NCI-H345 (cell line): ENCODE measurements at places on chromosomes 1 and 21.
A peak's percentile ranks its signal among the peaks of the same experiment; 100 is the strongest.

DNA sequence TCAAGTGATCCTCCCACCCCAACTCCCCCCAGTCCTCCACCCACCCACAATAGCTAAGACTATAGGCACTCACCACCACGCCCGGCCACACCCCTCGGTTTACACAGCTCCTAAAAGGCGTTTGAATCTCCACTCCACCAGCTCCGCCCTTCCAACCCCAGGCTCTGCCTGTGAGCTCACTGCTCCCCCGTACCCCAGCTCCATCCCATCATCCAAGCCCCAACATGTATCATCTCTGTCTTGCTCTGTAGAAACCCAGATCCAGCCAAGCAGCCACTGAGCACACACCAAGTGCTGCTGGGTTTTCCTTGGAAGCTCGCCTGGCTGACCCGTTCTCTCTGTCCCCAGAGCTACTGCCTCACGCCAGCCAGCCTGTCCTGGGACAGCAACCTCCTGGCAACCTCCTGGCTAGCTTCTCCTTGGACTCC, 12.0 kb upstream of the S100A2 start:
- no peak for DNase-seq

- no peak for DNase-seq
These were observed 5.7 kb downstream of the ZBTB40 start for GRCh38 chr1:22457345-22457744.

GRCh38 chr1:98496256-98496995, 165.1 kb upstream of the SNX7 start:
- DNase-seq = no peak

- DNase-seq = no peak
These were observed 807.1 kb downstream of the USP25 start for GRCh38 chr21:16536643-16537434.

DNA sequence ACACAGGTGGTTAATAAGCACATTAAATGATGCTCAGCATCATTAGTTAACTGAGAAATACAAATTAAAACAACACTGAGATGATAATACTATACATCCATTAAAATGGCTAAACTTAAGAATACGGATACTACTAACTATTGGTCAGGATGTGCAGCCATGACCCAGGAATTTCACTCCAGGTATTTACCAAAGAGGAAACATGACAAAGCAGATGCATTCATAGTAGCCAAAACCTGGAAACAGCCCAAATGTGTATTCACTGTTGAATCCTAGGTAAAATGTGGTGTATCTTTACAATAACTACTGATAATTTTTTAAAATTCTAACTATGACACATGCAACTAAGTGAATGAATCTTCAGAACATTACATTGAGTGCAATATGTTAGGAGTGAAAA, 73.0 kb downstream of the PTPRC start:
- DNase-seq = no peak

DNA sequence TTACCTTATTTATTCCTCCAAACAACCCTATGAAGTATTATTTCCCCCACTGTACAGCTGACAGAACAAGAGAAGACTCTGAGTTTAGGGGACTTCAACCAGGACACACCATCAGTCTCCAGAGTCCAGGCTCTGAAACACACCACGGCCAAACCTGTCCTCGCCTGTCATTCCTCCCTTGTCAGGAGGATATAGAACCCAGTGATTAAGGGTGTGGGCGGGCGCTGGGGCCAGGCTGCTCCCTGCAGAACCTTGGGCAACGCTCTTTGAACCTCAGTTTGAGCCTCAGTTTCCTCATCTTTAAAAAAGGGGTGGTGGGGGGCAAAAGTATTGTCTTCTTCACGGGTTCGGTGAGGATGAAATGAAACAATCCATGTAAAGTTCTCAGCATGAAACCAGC, 9.4 kb upstream of the CEP85 start:
- no peak for DNase-seq

- DNase-seq = no peak
These were observed 38.3 kb downstream of the CAMSAP2 start for GRCh38 chr1:200776949-200777348.

- no peak for DNase-seq
These were observed 40.5 kb downstream of the MAP3K7CL start for GRCh38 chr21:29170944-29171343.

DNA sequence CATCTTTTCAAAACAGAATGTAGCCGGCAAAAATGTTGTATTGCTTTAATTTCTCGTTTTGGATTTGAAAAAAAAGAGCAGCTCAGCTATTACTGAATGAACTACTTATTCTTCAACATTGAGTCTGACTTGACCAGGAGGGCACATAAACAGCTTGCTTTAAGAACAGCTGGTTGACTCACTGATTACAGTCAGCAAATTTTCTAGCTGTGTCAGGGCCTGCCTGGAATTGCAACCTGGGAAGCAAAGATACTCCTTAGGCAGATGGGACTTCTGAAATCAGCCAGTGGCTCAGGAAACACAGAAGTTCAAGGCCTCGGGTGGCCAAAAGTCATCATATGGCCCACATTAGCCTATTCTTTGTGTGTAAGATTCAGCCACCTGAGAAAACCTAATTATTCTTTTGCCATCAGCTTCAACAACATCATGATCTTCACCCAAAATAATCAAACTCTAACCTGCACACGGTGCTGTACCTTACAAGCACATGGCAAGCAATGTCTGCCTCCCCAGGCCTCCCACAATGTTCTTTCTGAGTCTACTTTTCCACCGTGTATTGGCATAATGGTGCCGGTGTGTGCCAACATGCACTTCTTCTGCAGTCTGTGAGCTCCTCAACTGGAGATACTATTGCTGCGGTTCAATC, 307.2 kb downstream of the HHIPL2 start:
- no peak for DNase-seq

DNA sequence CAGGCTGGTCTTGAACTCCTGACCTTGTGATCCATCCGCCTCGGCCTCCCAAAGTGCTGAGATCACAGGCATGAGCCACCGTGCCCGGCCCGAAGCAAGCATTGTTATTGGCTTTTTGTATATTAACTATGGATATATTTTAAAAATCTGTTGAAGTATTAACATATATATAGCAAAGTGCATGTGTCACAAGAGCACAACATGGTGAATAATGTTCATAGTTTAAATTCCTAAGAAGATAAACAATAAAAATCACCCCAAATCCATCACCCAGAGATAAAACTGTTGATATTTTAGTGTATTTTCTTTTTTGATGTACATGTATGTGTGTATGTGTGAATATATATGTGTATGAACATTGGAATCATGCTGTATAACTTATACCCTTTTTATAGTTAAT, 9.1 kb upstream of the FOXE3 start:
- DNase-seq = no peak

DNA sequence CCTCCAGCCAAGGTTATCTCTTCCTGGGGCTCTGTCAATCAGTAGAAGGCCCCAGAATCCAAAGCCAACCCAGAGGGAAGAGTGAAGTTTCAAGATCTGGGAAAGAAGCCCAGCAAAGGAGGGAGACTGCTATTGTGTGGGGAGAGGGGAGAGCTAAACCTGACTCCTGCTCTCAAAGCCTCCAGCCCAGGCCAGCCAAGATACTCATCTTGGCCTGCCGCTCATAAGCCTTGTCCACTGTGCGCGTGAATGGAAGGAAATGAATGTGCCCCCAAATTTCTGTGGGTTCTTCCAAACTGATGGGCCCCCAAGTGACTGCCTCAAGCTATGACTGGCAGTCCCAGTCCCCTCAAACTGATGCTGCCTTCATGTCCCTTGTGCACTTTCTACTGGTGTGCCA, 2.0 kb downstream of the PLXNA2 start:
- DNase-seq = no peak

- DNase-seq = no peak
These were observed 24.8 kb downstream of the PHTF1 start for GRCh38 chr1:113734357-113735055.

GRCh38 chr21:32653326-32653901, 41.2 kb upstream of the CFAP298 start:
- DNase-seq = no peak

DNA sequence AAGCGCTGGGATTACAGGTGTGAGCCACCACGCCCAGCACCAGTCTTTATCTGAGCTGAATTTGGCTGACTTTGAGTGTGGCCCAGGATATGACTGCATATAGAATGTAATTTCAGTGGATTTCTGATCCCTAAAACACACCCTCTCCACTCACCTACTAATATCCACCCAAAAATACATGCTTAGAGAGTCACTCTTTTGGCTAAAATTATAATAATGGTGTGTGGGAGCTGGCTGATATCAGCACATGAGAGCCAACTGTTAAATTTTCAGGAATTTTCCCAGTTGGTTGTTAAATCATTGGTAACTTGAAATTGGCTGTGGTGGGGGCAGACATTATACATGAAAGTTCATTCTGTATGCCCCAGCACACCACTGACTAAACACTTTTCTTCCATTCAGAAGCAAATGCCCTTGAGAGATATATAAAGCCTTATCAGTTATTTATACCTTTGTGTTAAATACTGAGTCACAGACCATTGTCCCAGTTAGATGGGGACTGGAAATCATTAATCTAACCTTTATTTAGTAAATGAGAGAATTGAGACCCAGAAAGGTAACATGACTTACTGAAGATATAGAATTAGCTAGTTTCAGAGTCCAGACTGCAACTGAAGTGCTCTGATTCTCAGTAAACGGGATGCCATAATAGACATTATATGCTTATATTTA, 9.9 kb upstream of the CD247 start:
- no peak for DNase-seq

DNA sequence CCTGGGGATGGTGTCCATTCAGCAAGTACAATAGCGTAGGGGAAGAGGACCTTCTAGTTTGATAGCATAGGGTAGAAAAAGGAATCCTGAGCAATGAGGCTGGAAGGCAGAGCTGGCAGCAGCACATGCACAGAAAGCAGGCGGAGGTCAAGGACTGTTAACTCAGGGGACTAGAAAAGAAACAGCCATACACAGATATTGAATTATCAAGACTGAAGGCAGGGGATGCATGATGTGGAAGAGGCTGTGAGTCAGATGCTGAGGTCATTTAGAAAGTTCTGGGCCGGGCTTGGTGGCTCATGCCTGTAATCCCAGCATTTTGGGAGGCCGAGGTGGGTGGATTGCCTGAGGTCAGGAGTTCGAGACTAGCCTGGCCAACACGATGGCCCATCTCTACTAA, 65.6 kb downstream of the OPTC start:
- DNase-seq = no peak

DNA sequence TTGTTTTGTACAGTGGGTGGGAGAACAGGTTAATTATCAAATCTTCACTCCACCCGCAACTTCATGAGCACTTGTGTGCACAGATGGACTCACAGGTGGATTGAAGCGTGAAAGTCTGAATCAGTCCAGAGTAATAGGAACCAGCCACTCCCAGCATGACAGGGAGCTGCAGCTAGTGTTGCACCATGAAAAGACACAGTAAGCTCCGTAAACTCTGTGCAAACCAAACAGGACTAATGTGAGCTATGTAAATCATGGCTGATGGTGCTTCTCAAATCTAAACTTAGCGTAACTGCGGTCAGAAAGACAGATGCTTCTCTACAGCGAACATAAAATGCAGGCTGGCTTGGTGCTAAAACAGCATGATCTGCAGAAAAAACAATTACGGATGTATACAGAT, 114.4 kb downstream of the CENPF start:
- DNase-seq = peak; percentile 85

GRCh38 chr1:34918977-34919561, 10.4 kb downstream of the DLGAP3 start:
- DNase-seq = no peak

DNA sequence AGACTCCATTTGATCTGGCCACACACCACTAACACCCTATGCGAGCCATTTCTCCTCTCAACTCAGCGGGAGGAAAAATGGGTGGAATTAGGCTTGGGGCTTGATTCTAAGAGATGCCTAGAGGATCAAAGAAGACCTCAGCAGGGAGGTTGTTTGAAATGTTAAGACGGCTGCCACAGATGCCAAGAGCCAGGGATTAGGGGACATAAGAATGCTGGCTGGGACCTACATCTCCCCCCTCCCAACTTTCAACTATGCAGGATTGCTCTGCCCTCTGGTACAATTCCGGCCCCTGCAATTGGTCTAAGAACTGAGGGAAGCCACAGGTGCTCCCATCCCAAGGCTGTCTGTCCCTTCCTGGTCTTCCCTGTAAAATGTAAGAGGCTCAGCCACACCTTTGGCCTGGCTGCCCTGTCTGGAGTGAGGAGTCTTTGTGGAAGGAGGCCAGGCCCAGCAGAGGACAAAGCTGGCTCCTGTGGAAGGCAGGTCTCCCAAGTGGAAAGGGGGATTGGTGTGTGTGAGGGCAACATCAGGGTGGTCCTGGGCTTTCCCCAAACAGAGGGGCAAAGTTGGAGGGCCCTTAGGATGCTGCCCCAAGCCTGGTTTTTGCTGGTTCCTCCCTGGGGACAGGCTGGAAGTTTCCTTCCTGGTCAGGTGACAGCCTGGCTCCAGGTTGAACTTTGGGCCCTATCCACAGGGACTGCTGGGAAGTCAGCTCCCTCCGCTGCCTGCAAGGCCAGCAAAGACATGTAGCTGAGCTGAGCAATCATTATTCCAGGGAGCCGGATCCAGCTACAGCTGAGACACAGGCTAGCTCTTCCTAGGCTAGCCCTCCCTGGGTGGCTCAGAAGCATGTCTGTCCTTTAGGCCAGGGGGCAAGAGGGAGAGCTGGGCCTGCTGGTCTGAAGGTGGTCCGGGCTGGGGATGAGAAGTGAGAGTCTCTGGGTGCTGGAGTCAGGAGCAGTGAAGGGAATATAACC, 34.5 kb upstream of the SYNC start:
- no peak for DNase-seq

DNA sequence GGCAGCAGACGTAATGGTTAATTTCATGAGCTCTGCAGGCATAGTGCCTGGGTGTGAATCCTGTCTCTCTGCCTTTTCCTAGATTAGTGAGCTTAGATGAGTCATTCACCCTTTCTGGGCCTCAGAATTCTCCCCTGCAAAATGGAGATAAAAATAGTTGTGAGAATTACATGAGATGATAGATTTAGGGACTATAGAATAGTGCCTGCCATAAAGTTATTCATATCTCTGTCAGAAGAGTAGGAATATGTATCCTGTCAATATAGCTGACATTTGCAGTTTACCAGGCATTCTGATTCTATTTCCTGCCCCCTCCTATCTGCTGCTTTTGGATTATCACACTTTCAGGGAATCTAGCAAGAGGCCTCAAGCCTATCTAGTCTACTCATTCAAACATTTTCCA, 112.0 kb downstream of the PDE4B start:
- no peak for DNase-seq

DNA sequence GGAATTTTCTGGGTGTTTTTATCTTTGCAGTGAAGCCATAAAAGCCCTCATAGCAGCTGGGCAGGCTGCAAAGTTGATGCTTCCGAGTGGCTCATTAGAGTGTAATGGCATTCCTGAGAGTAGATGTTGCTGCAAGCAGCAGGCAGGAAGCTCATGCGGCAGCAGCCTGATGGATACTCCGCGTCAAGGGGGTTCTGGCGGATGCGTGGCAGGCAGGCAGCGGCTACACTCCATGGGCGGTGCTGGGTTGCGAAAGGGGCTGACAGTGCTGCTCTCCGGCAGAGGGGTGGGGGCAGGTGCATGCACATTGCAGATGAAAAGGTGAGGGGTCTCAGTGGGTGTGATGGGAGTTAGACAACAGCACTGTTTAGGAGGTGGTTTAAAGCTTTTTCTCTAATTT, 93.2 kb upstream of the AJAP1 start:
- DNase-seq = no peak
